ENCODE measurements at places on chromosomes 3 and 15.
A peak's percentile ranks its signal among the peaks of the same experiment; 100 is the strongest.

DNA sequence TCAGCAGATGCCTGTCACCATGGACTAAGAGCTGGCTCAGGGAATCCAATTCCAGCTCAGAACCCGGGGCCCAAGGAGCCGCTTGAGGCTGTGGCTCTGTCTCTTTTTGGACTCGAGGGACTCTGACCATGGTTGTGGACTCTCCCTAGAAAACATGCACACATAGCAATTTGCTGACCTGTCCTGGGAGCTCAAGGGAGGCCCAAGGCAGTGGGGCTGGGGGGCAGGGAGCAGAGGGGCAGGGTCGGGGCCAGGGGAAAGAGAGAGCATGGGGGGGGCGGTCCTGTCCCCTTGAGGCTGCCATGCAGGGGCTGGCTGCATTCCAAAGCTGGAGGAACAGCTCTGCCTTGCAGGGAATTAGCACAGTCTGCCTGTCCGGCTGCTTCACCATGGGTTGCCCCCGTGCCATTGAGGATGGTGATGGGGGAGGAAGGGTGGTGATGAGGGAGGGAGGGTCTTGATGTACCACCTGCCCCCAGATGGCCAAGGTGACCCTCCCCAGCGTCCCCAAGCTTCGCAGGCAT, 190.1 kb downstream of the GOLGA6L6 start:
- no peak for DNase-seq

- no peak for DNase-seq
These were observed 2.8 kb upstream of the RHCG start for GRCh38 chr15:89499156-89499555.

GRCh38 chr15:68204361-68204760, 771 bp downstream of the CALML4 start:
- DNase-seq: no peak

- no peak for DNase-seq
These were observed 11.9 kb downstream of the RAP2B start for GRCh38 chr3:153173758-153174516.

- DNase-seq: no peak
These were observed 433.5 kb downstream of the PLOD2 start for GRCh38 chr3:145727476-145727875.

DNA sequence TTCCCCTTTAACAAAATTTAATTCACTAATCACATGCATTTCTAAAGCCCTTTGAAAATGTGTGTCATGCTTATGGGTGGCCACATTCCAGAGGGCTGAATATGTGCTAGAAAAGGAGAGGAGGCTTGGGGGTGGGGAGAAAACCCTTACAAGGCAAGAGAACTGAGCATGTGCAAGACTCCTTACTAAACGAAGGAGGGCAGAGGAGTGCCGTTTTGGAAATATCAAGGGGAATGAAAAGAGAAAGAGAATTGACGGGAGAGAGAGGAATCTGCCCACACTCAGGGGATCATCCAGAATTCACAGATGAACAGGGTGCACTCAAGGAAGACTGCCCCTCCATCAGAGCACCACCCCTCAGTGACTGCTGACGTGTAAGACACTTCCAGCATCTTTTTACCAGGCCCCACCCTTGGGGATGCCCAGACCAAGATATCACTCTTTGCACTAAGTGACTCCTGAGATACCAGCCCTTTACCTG, 37.9 kb upstream of the TSC22D2 start:
- DNase-seq: no peak

- DNase-seq: no peak
These were observed 34.3 kb downstream of the CRTC3 start for GRCh38 chr15:90564051-90564450.

GRCh38 chr15:40282869-40283614, at the start of gene ANKRD63:
Gene ANKRD63, minus strand, starts transcription at chr15:40283064. Its CDS starts 478 bp downstream, at chr15:40282586.
- peak; percentile 45 for DNase-seq

GRCh38 chr3:194488055-194488742, 1.4 kb upstream of the ATP13A3 start:
- DNase-seq: peak; percentile 15

DNA sequence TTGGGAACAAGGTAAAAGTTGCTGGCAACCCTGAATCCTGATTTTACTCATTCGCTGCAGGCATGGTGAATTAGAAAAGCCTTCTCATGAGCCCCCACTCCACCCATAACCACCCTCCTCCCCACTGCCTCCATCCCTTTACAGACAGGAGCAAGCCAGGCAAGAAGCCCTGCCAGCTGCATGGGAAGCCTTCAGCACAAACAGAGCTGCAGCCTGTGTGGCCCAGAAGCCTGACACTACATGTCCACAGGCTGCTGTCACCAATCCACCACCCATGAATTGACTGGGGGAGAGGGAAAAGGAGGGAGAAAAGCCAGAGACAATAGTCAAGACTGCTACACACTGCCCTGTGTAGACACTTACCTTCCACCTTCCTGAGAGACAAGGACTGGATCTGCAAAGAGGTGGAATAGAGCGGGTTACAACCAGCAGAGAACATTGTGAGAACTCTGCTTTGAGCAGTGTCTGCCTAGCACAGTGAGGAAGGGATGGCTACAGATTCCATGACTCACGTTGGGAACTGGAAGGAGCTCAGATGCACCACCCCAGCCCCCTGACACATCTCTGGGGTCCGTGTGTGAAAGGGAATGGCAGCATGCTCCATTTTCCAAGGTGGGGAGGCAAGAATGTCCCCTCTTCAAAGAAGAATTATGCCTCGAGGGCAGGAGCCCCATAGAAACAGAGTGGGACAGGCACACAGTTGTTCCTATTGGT, 33.9 kb downstream of the DZIP1L start:
- DNase-seq: no peak

DNA sequence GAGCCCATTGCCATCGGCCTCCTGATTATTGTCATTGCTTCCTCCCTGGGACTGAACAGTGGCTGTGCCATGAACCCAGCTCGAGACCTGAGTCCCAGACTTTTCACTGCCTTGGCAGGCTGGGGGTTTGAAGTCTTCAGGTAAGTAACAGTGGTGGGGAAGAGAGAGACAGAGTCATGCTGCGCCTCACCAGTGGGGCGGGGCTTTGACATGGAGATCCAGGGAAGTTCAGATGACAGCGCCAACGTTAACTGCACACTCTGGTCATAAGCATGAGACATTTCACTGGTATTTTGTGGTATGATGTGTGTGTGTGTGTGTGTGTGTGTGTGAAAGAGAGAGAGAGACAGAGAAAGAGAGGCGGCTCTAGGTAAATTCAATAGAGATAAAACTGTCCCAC, 41.0 kb downstream of the AQP9 start:
- DNase-seq: no peak

DNA sequence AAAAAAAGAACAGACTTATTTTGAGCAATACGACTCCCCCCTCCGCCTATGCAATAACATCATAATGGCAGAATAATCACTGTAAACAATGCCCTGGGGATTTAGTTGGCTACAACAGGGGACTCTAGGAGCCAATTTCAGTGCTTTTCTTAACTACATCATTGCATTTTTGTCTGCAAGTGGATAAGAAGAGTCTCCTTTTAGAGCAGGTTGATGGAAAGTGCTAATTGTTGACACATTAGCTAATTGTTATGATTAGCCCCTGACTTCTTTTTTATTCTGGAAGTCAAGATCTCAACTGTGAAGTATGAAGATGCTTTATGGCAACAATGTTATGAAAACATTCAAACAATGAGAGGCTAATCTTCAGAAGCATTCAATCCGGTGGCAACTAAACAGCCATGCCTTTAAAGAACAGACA, 121.2 kb downstream of the MECOM start:
- no peak for DNase-seq

- no peak for DNase-seq
These were observed 357.6 kb downstream of the GABRG3 start for GRCh38 chr15:27328608-27329007.

- DNase-seq: no peak
These were observed 9.3 kb downstream of the ARPP19 start for GRCh38 chr15:52559575-52559974.
